Neural progenitor cell (in vitro differentiated cells): ENCODE measurements at places on chromosomes 3 and 15. TPM values are rescaled to one million over a fixed set of nuclear protein-coding genes. Genes with fewer than 3 reads are reported as not detected.

DNA sequence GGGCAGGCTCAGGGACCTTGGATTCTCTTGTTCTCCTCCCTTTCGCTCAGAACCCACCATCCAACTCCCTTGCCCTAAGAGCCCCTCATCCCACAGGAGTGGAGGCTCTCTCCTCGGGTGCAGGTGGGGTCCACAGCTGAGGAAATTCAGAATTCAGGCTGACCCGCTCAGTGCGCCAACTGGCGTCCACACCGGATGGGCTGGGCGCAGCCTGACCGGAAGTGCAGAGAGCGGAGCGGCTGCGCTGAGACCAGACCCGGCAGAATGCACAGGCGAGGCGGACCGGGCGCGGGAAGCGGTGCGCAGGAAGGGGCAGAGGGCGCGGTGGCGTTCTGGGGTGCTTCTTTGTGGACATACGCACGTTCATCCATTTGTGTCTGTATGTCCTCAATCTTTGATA lies 210.4 kb upstream of the NDN start:
- H3K4me3 ChIP-seq, result no peak overlapping the region
- no peaks in the 10 kb centered on the region for H3K4me1 ChIP-seq
- no peak for DNase-seq
- H3K27me3 ChIP-seq, result no peaks in the 10 kb centered on the region

- no peaks in the 10 kb centered on the region for H3K4me1 ChIP-seq
- H3K27ac ChIP-seq, result no peak overlapping the region
- DNase-seq, result no peak
- H3K27me3 ChIP-seq, result peaks cover 5% of the 10 kb centered on the region
- H3K4me3 ChIP-seq, result no peak overlapping the region
- H3K36me3 ChIP-seq, result no peaks in the 10 kb centered on the region
Observed at GRCh38 chr3:16181361-16181760, 6.9 kb downstream of the GALNT15 start.

GRCh38 chr15:66938114-66938830 lies 127.1 kb upstream of the SMAD3 start:
- no peaks in the 10 kb centered on the region for H3K27me3 ChIP-seq
- no peak overlapping the region for H3K4me3 ChIP-seq
- H3K4me1 ChIP-seq, result peaks cover 5% of the 10 kb centered on the region
- no peaks in the 10 kb centered on the region for H3K36me3 ChIP-seq
- H3K27ac ChIP-seq, result no peak overlapping the region
- no peak for DNase-seq

GRCh38 chr3:115428841-115429240 lies 194.5 kb upstream of the GAP43 start:
- no peaks in the 10 kb centered on the region for H3K27me3 ChIP-seq
- no peak overlapping the region for H3K4me3 ChIP-seq
- no peaks in the 10 kb centered on the region for H3K36me3 ChIP-seq
- no peaks in the 10 kb centered on the region for H3K4me1 ChIP-seq

DNA sequence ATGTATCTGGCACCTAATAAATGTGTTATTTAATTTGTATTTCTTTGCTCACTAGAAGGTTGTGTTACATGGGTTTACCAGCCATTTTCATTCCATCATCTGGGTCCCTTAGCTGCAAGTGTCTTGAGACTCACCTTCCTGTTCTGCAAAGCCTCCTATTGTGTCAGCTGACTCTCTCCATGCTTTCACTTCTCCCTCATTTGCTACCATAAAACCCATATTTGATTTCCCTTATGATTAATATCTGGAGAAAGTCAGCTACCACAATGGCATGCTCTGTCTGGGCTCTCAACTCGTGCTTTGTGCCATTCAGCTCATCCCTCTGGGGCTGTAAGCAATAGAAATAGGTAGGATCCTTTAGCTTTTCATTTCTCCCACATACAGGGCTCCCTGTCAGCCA lies 79.5 kb upstream of the EIF1B start:
- no peaks in the 10 kb centered on the region for H3K27me3 ChIP-seq
- no peak for DNase-seq
- H3K4me3 ChIP-seq, result no peak overlapping the region
- H3K36me3 ChIP-seq, result no peaks in the 10 kb centered on the region

The TM4SF18 gene
- total RNA-seq, result not detected in 2 replicates

The PLA2G4E gene
- not detected in 2 replicates for total RNA-seq
